ENCODE measurements at places on chromosomes 1 and 21.

DNA sequence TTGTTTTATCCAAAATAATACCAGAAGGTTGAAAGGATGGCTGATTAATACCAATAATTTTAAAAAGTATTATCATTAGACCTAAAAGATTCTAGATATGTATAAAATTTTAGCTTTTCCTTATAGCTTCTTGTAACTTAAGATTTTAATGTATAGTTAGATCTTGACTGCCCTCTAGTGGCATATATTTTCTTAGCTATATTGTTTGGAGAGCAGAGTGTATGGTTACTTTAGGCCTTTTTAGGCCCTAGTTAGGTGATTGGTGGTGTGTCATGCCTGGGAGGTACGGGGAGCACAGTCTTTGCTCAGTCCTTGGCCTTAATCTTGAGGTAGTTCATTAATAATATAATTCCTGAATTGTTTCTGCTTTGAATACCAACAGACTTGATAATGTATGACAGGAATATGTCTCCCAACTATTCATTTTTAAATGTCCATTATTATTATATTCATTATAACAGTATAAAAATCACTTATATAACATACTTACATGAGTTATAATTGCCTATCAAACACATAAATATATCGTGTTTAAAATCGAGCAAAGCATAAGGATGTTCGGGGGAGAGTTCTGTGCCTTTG lies 328.4 kb downstream of the ZP4 start:
- no peaks in the 10 kb centered on the region for H3K36me3 ChIP-seq
- no peak for DNase-seq
- H3K27me3 ChIP-seq = no peaks in the 10 kb centered on the region
- no peaks in the 10 kb centered on the region for H3K4me1 ChIP-seq
- H3K4me3 ChIP-seq = no peak overlapping the region

GRCh38 chr1:114588196-114588689 lies 6.8 kb upstream of the BCAS2 start:
- H3K4me1 ChIP-seq = no peaks in the 10 kb centered on the region
- no peak overlapping the region for H3K27ac ChIP-seq
- no peak overlapping the region for H3K4me3 ChIP-seq
- no peaks in the 10 kb centered on the region for H3K36me3 ChIP-seq
- no peaks in the 10 kb centered on the region for H3K27me3 ChIP-seq
- DNase-seq = no peak

DNA sequence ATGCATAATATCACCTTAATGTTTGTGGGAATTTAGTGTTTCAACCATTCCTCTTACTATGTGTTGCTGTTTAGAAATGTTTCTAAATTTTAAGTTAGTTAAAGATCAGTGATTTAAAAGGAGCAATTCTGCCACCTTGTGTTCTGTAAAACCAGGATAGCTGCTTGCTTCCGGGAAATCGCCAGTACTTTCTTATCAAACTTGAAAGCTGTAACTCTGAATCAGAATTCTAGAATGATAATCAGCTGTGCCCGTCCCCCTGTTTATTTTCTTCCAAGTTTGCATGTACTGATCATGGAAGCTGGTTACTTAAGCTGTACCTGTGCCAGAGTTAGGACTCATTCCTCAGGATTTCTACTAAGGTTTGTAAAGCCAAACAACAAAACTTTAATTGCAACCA lies 656.4 kb downstream of the LTN1 start:
- no peaks in the 10 kb centered on the region for H3K36me3 ChIP-seq
- no peaks in the 10 kb centered on the region for H3K4me1 ChIP-seq
- no peaks in the 10 kb centered on the region for H3K27me3 ChIP-seq
- H3K27ac ChIP-seq = no peak overlapping the region
- DNase-seq = no peak

GRCh38 chr1:93504247-93505033 lies 56.5 kb downstream of the FNBP1L start:
- peak overlapping the region; percentile 18 for H3K27ac ChIP-seq
- no peak for DNase-seq
- no peaks in the 10 kb centered on the region for H3K36me3 ChIP-seq
- H3K27me3 ChIP-seq = no peaks in the 10 kb centered on the region

DNA sequence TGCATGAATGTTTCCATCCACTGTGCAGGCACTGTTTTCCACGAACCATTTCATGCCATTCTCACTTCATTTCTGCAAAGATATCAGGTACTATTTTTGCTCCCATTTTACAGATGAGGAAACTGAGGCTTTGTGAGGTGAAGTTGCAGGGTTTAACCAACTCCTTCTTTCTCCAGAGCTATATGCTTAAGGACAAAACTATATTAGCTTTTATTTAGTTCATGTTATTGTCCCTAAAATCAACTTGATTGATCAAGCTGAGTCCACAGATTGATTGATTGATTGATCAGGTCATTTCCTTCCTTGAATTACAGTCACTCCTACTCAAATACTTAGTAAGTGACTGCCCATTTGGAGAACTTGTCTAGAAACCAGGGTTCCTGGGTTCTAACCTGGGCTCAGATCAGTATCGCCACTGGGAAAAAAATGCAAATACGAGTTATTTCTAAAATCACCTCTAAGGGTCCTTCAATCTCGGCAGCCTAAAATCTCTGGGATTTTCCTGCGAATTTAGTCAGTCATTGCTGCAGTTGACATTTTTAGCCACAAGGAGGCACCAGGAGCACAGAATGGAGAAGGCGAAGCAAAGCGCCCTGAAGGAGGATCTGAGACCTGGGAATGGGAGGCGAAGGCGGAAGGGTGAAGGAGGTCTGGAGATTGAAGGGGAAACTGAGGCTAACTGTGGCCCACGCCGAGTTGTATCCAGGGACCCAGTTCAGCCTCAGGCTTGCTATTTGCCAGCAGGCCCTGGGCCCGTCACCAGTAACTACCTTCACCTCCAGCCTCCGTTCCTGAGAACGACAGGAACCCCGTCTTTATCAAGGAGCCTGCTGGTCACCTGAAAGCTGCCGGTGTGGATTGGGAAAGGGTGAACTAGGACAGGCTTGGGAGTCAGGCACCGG lies 14.3 kb upstream of the MUL1 start:
- H3K4me1 ChIP-seq = no peaks in the 10 kb centered on the region
- no peaks in the 10 kb centered on the region for H3K36me3 ChIP-seq
- DNase-seq = peak; percentile 56
- H3K27ac ChIP-seq = no peak overlapping the region
- H3K4me3 ChIP-seq = no peak overlapping the region

DNA sequence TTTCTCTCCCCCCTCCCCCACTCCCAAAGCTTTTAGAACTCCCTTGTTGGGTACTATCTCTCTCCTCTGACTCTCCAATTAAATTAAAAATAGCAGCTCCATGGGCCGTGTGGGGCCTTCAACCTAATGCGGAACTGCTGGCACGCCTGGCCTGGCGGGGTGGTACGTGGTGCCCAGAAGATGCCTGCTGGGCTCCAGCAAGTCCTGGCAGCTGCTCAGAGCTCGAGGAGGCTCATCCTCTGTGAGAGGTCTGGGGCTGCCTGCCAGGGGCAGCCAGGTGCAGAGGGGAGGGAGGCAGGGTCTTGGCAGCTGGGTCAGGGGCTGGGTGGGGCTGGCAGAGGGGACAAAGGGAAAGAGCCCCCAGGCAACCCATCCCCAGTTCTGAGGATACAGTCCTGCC lies 74.4 kb downstream of the ACTL8 start:
- H3K4me1 ChIP-seq = no peaks in the 10 kb centered on the region
- H3K27ac ChIP-seq = no peak overlapping the region
- no peak for DNase-seq
- H3K27me3 ChIP-seq = no peaks in the 10 kb centered on the region
- no peaks in the 10 kb centered on the region for H3K36me3 ChIP-seq
